ENCODE measurements at places on chromosomes 2 and 18.

DNA sequence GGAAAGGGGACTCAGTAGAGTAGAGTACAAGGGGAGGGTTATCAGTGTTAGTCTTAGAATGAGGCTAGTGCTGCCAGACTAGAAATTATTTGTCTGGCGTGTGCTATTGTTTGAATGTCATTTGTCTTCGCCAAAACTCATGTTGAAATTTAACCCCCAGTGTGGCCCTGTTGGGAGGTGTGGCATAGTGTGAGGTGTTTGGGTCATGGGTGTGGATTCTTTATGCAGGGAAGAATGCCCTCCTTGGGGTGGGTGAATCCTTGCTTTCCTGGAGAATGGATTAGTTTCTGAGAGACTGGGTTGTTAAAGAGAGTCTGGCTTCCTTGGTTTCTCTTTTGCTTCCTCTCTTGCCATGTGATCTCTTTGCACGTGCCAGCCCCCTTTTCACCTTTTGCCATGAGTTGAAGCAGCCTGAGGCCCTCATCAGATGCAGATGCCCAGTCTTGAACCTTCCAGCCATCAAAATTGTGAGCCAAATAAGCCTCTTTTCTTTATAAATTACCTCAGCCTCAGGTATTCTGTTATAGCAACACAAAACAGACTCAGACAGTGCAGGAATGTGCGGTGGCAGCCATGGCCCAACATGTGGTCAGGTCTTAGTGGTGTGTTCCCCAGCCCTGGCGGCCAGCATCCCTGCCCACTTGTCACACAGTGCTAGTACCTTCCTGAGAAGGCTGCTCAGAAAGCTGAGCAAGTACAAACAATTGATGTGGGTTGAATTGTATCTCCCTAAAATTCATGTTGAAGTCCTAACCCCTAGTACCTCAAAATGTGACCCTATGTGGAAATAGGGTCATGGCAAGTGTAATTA is 48.4 kb upstream of the NAB1 start:
- no peak for DNase-seq

DNA sequence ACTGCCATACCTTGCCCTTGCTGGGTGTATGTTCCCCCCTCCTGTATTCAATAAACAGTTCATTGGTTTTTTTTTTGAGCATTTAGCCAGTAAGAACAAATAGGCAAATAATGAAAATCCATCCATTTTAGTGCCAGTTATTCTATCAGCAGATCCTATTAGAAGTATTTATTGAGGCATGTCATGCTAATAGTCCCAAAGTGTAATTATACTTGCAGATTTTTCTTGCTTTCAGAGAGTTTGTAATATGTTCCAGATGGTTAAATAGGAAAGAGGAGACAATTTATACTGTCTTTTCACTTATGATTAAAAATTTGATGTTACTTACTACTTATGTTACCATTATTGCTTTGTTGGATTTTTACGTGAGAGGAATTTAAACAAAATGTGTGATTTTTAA is 127.6 kb downstream of the NCOA1 start:
- DNase-seq, result no peak

DNA sequence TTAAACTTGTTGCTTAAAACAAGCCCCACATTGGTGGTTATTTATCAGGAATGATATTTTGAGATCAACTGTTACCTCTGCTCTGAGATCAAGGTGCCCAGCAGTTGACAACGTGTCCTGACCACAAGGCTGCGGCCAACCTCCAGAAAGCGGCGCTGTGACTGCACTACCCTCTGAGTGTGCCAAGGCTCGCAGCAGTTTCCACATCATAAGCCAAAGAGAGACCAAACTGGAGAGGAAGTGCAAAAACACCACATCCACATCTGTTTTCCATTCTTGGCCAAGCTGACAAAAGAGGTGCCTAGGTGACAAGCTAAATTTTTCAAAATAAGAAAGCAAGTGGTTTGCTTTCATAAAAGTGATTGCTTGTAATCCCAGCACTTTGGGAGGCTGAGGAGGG is 410.8 kb upstream of the POU3F3 start:
- no peak for DNase-seq

- no peak for DNase-seq
Measured at GRCh38 chr2:146927080-146927711, 917.6 kb upstream of the ACVR2A start.

GRCh38 chr18:7847357-7848053 is 280.4 kb downstream of the PTPRM start:
- DNase-seq, result no peak

GRCh38 chr2:45450634-45451033 is 160.4 kb downstream of the SRBD1 start:
- no peak for DNase-seq

GRCh38 chr2:88187038-88187676 is 17.0 kb downstream of the THNSL2 start:
- no peak for DNase-seq

GRCh38 chr2:11829324-11829946 is 83.0 kb downstream of the LPIN1 start:
- peak; percentile 38 for DNase-seq

- DNase-seq, result no peak
Measured at GRCh38 chr2:15814403-15814802, 125.9 kb upstream of the MYCN start.

All from activated B cell treated with CpG ODN at 0.5 μM for 24 hours (primary cell).